ENCODE measurements at places on chromosomes 7 and 10.
A peak's percentile ranks its signal among the peaks of the same experiment; 100 is the strongest.

- DNase-seq, result no peak
Measured at GRCh38 chr7:82549616-82550285, 106.2 kb upstream of the CACNA2D1 start.

- no peak for DNase-seq
Measured at GRCh38 chr7:95520136-95520535, 34.4 kb downstream of the ASB4 start.

DNA sequence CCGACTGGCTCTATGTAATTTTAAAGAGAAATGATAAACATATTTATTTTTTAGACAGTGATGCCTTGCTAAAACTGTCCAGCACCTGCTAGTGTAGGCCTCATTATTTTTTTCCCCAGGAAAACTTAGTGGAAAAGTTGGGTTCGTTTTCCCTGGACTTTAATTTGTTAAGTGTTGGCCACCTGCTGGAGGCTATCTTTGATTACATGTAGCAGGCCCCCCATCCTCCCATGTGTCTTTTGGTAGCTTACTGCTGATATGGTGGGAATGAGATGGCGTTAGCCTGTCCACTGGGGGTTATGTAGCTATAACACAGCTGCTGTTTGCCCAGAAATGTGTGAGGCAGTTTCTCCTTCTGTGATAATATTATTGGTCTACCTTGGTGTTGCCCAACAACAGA lies 265.0 kb downstream of the SORCS3 start:
- DNase-seq, result no peak

DNA sequence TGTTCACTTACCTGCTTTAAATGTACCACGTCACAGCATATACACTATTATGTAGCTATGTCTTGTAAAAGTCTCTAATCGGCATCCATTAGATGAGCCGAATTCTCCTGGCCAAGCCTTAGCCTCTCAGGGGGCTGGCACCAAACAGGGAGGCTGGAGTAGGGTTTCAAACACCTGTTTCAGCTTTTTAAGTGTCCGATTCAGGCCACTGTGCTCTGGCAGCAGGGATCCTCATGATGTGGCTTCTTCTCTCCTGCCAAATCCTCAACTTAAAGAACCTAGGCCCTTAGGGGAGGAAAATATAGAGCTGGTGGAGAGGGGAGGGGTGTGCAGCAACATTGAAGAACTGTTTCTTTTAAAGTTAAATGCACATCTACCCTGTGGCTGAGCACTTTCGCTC lies 68.5 kb upstream of the NFKB2 start:
- no peak for DNase-seq

- DNase-seq, result no peak
Measured at GRCh38 chr7:37541810-37542443, 93.3 kb upstream of the ELMO1 start.

DNA sequence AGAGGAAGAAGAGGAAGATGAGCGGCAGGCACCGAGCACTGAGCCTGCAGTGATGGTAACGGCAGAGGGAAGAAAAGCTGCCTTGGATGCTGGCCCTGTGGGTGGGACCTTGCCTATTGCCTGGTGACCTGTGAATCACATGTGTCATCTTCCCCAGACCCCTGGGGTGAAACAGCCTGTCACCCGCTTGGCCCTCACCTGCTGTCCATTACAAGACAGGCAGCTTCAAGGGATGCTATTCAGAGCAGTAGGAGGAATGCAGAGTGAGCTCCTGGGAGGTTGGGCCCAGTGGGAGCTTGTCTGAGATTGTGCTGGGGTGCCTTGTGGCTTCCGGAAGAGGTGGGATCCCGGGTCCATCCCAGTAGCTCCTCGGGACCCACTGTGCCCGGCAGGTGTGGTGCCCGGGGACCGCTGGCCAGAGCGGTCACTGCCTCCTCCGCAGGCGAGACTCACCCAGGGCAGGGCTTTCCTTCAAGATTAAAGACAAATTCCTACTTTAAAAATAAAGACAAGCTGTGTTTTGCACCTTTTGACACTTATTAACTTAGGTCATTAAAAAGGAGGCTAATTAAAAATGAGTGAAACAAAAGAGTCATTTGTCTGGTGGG lies 440.2 kb upstream of the MKI67 start:
- no peak for DNase-seq

- DNase-seq, result no peak
Measured at GRCh38 chr10:88793712-88794299, 8.7 kb upstream of the LIPM start.

- no peak for DNase-seq
Measured at GRCh38 chr7:155209478-155210319, 88.0 kb upstream of the INSIG1 start.

- no peak for DNase-seq
Measured at GRCh38 chr7:6546498-6547251, 4.6 kb downstream of the GRID2IP start.

DNA sequence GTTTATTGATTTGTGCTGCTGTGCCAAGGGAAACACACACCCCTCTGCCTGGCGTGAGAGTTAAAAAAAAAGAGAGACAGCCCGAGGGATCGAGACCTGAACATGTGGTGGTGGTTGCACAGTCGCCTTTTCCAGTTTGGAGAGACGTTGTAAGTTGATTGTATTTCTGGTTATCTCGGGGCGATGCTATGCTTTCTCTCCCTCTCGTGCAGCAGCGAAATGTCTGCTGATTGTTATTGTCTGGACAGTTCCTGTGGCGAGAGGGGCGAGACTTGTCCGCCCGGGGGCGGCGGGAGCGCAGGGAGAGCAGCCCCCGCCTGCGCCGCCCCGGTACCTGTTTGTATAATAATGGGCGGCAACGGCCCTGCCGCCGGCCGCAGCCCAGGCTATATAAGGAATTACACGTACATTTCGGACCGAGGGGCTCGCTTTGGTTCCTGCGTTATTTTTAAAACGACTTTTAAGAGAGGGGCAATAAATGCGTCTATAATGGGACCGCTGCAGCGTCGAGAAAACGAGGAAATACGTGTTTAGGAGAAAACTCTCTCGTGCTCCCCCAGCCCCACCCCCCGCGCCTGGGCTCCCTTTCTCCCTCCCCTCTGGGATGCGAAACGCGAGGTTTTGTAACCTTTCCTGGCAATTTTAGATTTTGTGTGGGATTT lies 1.7 kb downstream of the ZEB1 start:
- DNase-seq, result no peak

GRCh38 chr10:86439544-86439943 lies 72.9 kb upstream of the GRID1 start:
- DNase-seq, result peak; percentile 24

- DNase-seq, result no peak
Measured at GRCh38 chr7:1558841-1559625, 3.0 kb upstream of the TMEM184A start.

DNA sequence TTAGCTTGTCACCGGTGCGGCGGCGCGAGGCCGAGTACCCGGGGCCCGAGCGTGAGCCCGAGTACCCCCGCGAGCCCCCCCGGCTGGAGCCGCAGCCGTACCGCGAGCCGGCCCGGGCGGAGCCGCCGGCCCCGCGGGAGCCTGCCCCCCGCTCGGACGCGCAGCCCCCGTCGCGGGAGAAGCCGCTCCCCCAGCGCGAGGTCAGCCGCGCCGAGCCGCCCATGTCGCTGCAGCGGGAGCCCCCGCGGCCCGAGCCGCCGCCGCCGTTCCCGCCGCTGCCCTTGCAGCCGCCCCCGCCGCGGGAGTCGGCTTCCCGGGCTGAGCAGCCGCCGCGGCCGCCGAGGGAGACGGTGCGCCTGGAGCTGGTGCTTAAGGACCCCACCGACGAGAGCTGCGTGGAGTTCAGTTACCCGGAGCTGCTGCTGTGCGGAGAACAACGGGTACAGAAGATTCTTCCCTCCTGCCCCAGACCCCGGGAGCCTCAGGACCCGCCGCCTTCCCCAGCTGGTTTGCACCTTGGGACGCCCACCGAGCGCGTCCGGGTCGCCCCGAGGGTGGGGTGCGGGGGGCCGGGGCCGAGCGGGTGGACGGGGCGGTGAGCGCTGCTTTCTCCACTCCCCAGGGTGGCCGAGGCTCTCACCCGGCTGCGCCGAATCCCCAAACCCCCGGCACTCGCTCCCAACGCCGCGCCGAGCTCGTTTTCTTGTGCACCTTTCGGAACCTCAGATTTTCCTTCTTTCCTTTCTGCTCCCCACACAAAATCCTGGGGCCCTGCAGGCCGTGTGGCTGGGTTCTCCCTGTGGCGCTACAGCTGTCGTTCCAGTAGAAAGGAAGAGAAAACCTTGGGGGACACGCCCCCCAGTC lies 708 bp downstream of the UBN2 start:
- DNase-seq, result no peak

DNA sequence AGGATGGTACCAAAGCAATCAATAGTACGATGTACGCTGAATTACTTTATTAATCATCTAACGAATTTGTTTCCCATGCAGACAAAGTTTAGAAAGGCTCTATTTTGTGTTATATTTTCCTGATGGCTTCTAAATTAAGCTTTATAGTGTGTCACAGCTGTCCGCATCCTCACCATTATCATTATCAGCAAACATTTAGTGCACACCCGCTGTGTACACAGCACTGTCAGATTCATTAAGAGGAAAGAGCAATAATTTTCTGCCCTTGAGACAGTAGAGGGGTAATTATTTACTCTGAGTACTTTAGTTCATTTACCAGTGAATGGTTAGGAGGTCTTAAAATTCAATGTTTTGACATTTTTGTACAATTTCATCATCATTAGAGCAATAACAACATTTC lies 233.3 kb upstream of the PTPRZ1 start:
- no peak for DNase-seq

DNA sequence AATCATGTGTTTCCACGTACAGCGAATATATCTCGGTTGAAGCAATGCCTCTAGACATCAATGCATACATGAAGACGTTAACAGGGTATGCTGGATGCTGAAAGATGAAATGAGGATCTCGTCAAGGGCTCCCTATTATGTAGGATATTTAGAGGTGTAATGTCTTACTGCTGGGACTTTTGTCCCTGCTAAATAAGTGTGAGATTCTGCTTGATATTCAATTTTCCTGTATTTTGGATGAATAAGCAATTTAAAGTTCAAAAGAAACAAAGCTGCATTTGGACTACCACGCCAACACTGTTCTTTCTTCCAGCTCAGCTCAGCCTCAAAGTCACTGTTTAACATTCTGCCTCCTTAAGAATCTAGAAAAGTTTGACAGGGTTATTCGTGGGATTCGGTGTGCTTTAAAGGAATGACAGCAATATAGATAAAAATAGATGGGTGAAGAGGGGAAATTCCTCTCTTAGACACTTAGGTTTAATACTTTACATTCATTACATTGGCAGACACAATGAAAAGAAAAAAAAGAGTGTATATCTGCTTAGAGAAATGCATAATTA lies 110.1 kb upstream of the RHEB start:
- DNase-seq, result no peak

DNA sequence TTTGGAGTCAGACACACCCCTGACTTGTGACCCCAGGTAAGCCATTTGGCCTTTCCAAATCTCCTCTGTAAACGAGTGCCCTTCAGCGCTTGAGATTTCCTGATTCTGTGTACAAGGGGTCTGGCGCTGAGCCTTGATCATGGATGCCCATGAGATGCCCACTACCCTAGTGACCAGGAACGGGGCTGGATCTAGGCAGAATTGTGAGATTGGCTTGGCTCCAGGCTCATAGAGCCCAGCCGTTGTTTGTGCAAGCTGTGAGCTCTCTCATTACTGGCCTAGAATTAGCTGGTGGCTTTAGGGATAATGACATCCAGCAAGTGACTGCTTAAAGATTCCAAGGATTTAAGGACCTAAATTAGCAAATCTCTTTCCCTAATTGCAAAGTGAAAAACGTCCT lies 84.9 kb downstream of the CAMK1D start:
- no peak for DNase-seq

GRCh38 chr7:38027884-38028455 lies 107.5 kb downstream of the EPDR1 start:
- DNase-seq, result no peak

DNA sequence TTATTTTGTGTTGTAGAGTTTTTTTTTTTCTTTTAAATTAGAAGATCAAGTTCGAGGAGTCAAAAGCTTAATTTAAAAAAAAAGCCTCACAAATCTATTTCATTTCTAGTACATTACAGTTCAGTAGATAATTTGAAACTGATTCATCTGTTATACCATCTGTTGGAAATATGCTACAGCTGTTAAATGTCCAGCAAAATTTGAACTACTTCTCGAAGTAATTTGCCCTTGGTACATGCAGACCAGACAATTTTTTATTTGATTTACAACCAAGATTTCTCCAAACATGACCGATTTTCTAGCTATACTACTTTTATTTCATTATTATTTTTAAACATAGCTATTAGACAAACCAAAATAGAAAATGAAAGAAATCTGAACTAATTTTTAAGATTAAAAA lies 647.9 kb downstream of the CNTNAP2 start:
- DNase-seq, result no peak

Measured in HFF-Myc (cell line).